ENCODE measurements at places on chromosomes 2 and 18.

DNA sequence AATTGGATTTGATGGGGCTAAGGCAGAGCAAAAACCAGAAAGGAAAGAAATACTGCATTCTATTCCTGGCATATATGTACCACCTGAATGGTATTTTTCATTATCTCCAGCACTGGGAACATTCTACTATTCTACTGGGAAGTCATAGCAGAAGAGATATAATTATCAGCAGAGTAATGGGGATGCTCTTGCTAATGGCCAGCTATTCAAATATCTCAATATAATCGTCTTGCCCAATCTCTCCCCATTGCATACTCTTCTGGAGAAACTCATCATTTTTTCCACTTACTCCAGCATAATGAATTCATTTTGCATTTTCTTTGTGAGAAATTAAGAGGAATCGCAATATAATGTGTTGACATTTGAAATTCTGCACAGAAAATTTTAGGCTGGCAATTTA is 1794.7 kb upstream of the PIK3C3 start:
- no peaks in the 10 kb centered on the region for H3K4me1 ChIP-seq
- no peaks in the 10 kb centered on the region for H3K27me3 ChIP-seq
- no peak overlapping the region for H3K27ac ChIP-seq
- H3K36me3 ChIP-seq: no peaks in the 10 kb centered on the region
- no peak for DNase-seq

GRCh38 chr2:8332646-8333045 is 349.2 kb upstream of the ID2 start:
- no peak for DNase-seq
- H3K27ac ChIP-seq: no peak overlapping the region
- H3K27me3 ChIP-seq: no peaks in the 10 kb centered on the region
- no peak overlapping the region for H3K4me3 ChIP-seq
- H3K4me1 ChIP-seq: peaks cover 3% of the 10 kb centered on the region
- H3K36me3 ChIP-seq: no peaks in the 10 kb centered on the region

DNA sequence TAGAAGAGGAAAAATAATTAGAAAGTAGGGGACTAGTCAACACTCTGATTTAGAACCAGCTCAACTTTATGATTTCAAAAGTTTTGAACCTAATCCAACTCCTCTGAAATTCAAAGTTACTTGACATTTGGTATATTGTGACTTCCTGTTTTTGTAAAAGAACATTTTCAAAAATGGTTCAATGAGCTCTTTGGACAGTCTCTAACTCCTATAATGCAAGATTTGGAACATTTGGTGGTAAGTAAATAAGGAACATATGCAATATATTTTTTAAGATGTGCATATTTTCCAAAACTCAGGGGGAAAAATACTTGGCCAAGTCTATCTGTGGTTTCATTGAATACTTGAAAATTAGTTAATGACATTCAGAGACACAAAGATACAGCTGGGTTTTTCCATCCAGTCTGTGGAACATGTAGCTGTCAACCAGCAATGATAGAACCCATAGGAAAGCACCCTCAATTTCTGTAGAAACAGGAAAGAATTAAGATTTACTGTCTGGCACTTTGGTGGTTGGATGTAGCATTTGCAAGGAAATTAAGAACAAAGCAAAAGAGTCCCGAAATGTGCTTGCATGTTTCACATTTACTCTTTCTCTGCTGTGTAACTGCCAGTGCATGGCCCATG is 17.0 kb upstream of the ANKRD44 start:
- no peaks in the 10 kb centered on the region for H3K36me3 ChIP-seq
- no peaks in the 10 kb centered on the region for H3K4me1 ChIP-seq
- no peak overlapping the region for H3K4me3 ChIP-seq
- H3K27ac ChIP-seq: no peak overlapping the region

- no peak overlapping the region for H3K27ac ChIP-seq
- no peaks in the 10 kb centered on the region for H3K27me3 ChIP-seq
- no peak overlapping the region for H3K4me3 ChIP-seq
- H3K4me1 ChIP-seq: peaks cover 6% of the 10 kb centered on the region
- no peak for DNase-seq
Measured at GRCh38 chr2:190283783-190284182, 35.8 kb downstream of the HIBCH start.

DNA sequence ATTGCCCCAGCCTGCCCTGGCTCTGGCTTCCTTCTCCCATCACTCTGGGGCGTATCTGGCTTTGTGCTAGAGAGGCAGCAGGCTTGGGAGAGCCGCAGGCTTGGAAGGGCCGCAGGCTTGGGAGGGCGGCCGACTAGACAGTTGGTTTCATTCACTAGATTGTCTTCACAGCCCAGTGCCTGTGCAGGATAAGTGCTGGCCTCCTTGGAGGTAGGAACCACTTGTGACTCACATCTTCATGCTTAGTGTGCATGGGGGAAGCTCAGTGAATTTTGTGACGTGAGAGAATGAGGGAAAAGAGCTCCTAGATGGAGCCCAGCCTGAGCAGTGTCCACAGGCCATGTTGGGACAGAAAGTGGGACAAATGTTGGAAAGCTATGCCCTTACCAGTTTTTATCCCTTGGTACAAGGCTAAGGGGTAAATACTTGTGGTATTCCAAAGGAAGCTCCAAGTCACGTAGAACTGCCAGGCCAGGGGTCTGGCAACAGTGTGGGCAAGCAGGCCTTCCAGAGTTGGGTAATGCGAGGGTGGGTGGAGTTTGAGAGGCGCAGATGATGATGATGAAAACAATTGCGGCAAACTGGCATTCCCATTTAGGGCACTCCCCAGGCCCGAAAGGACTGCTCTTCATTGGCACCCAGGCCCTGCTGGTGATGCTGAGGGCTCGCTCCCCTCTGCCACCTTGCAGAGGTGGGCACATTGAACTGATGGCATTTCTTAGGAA is 100.1 kb downstream of the DDX1 start:
- no peak overlapping the region for H3K4me3 ChIP-seq
- no peak for DNase-seq
- no peaks in the 10 kb centered on the region for H3K4me1 ChIP-seq
- no peak overlapping the region for H3K27ac ChIP-seq
- H3K36me3 ChIP-seq: no peaks in the 10 kb centered on the region

GRCh38 chr2:55147041-55147440 is 85.1 kb downstream of the CLHC1 start:
- H3K4me1 ChIP-seq: peaks cover 16% of the 10 kb centered on the region
- H3K4me3 ChIP-seq: no peak overlapping the region
- DNase-seq: no peak

GRCh38 chr2:128384446-128384845 is 65.8 kb upstream of the HS6ST1 start:
- H3K27ac ChIP-seq: no peak overlapping the region
- H3K36me3 ChIP-seq: no peaks in the 10 kb centered on the region
- H3K4me3 ChIP-seq: no peak overlapping the region
- H3K27me3 ChIP-seq: no peaks in the 10 kb centered on the region
- DNase-seq: no peak

DNA sequence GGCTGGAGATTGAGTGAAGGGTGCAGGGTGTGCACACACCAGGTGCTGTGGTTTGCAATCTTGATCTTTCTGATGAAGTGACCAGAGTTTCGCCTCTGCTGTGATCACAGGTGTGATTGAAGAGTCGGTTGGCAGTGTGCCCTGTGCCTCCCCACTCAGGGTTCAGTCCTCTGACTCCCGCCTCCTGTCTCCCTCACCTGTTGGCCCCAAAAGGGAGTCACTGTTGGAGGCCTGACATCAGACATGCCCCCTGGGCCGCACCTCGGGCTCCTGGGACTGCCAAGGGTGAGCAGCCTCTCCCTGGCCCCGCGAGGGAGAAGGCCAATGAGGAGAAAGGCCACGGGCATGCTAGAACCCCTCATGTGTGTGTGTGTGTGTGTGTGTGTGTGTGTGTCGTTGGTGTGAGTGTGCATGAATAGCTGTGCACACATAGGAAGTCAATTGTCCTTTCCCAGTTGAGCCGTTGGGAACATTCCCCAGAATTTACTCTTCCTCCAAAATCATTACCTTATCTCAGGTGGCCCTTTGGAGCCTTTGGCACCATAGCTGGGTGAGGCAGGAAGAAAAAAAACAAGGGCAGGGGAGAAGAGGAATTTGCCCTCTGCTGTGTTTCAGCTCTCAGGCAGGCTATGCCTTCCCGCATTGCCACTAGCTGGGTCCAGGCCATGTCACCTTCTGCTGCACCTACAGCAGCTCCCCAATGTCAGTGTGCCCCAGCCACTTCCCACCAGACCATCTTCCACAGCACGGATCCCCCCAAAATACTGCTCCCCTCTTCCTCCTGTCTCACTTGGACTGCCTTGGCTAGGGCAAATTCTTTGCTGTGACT is 78.1 kb upstream of the LAPTM4A start:
- H3K36me3 ChIP-seq: no peaks in the 10 kb centered on the region
- no peaks in the 10 kb centered on the region for H3K27me3 ChIP-seq
- no peak overlapping the region for H3K4me3 ChIP-seq
- H3K4me1 ChIP-seq: peaks cover 4% of the 10 kb centered on the region
- no peak overlapping the region for H3K27ac ChIP-seq

GRCh38 chr18:80176334-80177073 is 67.4 kb downstream of the ADNP2 start:
- no peak overlapping the region for H3K4me3 ChIP-seq
- no peaks in the 10 kb centered on the region for H3K36me3 ChIP-seq
- peaks cover 4% of the 10 kb centered on the region for H3K4me1 ChIP-seq
- H3K27ac ChIP-seq: no peak overlapping the region
- no peak for DNase-seq

- no peak overlapping the region for H3K27ac ChIP-seq
- H3K4me1 ChIP-seq: peaks cover 21% of the 10 kb centered on the region
- no peak for DNase-seq
- H3K36me3 ChIP-seq: no peaks in the 10 kb centered on the region
- H3K4me3 ChIP-seq: no peak overlapping the region
- no peaks in the 10 kb centered on the region for H3K27me3 ChIP-seq
Measured at GRCh38 chr2:96963316-96963715, 23.1 kb downstream of the FAM178B start.

DNA sequence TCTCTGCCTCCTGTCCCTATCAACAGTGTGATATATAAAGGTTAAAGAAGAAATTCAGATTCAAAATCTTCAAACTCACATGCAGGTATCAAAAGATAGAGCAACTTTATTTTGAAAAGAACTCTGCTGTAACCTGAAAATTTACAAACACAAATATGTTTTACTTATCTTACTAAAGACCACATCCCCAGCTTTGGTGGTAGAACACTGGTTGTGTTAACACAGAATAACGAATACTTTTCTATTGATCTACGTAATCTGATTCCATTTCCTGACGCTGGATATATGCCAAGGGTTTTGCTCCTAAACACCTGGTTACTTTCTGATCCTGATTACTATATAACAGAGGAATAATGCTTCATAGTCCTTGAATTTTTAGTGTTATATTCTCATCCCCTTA is 23.1 kb upstream of the SLC39A10 start:
- no peaks in the 10 kb centered on the region for H3K36me3 ChIP-seq
- no peak overlapping the region for H3K4me3 ChIP-seq
- no peaks in the 10 kb centered on the region for H3K4me1 ChIP-seq
- DNase-seq: no peak

DNA sequence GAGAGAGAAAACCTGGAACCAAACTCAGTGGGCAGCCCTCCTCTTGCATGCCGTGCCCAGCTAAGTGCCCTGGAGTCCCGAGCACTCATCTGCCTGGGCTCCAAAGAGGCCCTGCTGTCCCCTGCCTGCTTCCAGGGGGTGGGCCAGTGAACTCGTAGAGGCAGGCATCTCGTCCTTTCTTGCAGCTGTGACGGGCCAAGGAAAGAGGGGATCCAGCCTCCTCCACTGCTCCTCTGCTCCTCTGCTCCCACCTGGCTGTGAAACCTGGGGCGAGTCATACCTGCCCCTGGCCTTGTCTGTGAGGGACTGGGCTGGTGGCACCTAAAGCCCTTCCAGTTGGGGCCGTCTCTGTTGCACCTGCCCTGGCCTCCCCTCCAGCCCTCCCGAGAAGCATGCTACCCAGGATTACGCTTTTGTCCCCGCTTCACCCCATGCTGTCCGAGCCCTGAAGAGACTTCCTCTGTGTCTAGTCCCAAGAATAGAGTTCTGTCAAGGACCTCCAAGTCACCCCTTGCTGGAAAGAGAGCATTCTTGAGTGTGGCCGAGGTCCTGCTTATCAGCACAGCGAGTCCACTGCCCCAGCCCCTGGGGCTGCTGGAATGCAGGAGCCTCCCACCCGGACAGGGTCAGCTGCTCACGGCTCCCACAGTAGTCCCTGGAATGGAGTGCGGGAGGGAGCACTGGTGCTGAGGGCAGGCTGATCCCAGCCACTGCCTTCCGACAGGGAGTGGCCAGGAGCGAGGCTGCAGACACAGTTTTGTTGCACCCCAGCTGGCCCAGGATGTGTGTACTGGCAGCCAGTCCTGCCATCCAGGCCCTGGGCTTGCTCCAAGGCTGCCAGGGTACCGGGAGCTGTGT is 14.3 kb downstream of the KCNK3 start:
- no peaks in the 10 kb centered on the region for H3K36me3 ChIP-seq
- H3K27me3 ChIP-seq: no peaks in the 10 kb centered on the region
- DNase-seq: no peak
- H3K4me3 ChIP-seq: no peak overlapping the region
- peaks cover 48% of the 10 kb centered on the region for H3K4me1 ChIP-seq
- no peak overlapping the region for H3K27ac ChIP-seq

- no peak overlapping the region for H3K27ac ChIP-seq
- H3K36me3 ChIP-seq: no peaks in the 10 kb centered on the region
- no peaks in the 10 kb centered on the region for H3K27me3 ChIP-seq
- no peak for DNase-seq
- peaks cover 18% of the 10 kb centered on the region for H3K4me1 ChIP-seq
- no peak overlapping the region for H3K4me3 ChIP-seq
Measured at GRCh38 chr18:715626-716025, 3.2 kb upstream of the ENOSF1 start.

DNA sequence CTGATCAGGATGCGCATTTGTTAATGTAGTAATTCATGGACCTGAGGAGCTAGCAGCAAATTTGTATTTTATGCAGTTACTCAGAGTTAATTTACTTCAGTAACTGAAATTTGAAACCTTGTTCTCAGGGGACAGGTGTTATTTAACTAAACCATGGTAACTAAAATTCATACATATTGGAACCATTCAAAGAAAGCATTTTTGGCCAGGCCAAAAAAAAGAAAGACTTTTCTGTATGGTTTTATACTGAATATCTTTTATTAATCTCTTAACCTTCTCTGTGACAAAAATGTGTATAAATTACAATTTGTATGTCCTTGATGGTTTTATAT is 4.4 kb upstream of the KLHL23 start:
- no peak for DNase-seq
- H3K36me3 ChIP-seq: no peaks in the 10 kb centered on the region
- no peaks in the 10 kb centered on the region for H3K4me1 ChIP-seq
- no peak overlapping the region for H3K27ac ChIP-seq
- H3K4me3 ChIP-seq: no peak overlapping the region

DNA sequence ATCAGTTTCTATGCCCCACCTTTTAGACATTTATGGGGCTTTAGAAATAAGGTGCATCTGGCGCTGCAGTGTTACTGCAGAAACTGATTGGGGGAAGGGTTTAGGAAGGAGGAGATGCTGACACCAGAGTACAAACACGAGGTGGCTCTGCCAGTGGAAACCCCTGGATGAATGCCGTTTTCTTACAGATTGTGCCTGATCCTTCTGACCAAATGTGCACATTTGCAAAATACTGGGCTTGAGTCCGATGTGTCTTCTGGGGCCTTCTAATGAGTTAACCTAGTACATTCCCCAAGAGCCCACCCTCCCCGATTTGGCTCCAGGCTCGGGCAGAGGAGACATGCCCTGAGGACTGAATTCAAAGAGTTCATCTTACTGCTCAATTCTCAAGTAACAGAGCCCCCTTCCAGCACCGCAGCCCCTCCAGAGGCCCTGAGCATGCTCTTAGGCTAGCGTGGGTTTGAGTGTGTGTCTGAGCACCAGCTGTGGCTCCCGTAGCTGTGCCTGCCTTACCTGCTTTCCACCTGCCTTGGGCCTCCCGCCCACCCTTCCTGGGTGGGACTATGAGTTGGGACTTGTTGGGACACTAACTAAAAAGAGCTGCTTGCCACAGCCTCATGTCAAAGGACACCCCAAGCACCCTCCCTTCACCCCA is 116.7 kb upstream of the COPS8 start:
- no peak for DNase-seq
- H3K27me3 ChIP-seq: no peaks in the 10 kb centered on the region
- peak overlapping the region; percentile 7 for H3K27ac ChIP-seq
- no peak overlapping the region for H3K4me3 ChIP-seq
- no peaks in the 10 kb centered on the region for H3K36me3 ChIP-seq

All from esophagus squamous epithelium (tissue), 5 donors.